ENCODE measurements at places on chromosomes 4 and X. TPM values are rescaled to one million over a fixed set of nuclear protein-coding genes. Genes with fewer than 3 reads are reported as not detected.

APLN gene
- total RNA-seq, result 0.11 TPM

GABRQ gene
- not detected for total RNA-seq

- no peak for DNase-seq
These were observed 202.5 kb upstream of the MAMLD1 start for GRCh38 chrX:150160656-150161055.

GRCh38 chr4:91758487-91758886 lies 545.3 kb upstream of the GRID2 start:
- no peak for DNase-seq

- no peak for DNase-seq
These were observed 685.5 kb downstream of the KCTD8 start for GRCh38 chr4:43763029-43763610.

DNA sequence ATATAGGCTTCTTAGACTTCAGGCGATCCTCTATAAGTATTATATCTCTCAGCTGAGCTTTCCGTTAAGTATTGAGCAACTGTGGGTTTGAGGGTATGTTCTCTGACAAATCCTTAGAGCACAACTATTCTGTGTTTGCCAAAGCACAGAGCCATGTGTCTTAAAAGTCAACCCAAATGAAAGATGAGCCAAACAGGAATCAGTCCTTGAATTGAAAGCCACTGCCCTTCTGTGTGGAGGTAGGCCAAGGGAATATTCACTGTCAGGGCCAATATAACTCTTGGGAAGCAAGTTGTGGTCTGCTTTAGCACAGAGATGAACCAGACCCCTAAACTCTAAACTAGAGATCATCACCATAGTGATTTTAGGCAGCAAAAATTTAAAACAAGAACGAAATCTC lies 164.0 kb downstream of the STAG2 start:
- no peak for DNase-seq

DNA sequence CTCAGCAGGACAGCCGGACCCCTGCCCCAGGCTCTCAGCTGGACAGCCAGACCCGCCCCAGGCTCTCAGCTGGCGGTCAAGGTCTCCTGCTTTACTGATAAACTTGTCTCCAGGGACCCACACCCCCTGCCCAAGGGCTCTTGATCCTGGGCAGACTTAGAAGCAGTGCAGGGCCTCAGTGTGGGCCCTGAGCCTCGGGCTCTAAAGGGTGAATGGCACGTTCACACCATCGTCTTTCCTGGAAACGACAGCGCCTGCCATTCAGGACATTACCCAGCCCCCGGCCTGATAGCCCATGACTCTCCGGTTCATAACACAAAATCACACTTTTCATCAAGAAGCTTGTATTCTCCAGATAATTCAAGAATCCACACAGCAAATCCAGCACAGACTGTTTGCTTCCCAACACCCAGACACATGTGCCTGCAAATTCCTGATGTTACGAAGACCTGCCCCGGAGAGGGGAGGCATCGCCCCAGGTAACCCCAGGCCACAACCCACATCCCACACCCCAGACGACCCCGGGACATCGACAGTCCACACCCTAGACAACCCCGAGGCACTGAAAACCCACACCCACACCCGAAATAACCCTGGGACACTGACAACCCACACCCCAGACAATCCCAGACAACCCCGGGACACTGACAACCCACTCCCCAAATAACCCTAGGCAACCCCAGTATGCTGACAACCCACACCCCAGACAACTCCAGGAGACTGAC lies 136.8 kb downstream of the FAM53A start:
- no peak for DNase-seq

- no peak for DNase-seq
These were observed 78.2 kb upstream of the TET2 start for GRCh38 chr4:105068516-105068915.

DCAF8L2 gene
- not detected for total RNA-seq

QRFPR gene
- total RNA-seq, result not detected

- DNase-seq, result no peak
These were observed 289.0 kb downstream of the STIM2 start for GRCh38 chr4:27149541-27150212.

UGT2B11 gene
- not detected for total RNA-seq

- no peak for DNase-seq
These were observed 1.7 kb downstream of the IL13RA1 start for GRCh38 chrX:118729042-118729652.

PABPC5 gene
- not detected for total RNA-seq

- no peak for DNase-seq
These were observed 342.9 kb downstream of the MAGEB5 start for GRCh38 chrX:26558719-26559386.

DNA sequence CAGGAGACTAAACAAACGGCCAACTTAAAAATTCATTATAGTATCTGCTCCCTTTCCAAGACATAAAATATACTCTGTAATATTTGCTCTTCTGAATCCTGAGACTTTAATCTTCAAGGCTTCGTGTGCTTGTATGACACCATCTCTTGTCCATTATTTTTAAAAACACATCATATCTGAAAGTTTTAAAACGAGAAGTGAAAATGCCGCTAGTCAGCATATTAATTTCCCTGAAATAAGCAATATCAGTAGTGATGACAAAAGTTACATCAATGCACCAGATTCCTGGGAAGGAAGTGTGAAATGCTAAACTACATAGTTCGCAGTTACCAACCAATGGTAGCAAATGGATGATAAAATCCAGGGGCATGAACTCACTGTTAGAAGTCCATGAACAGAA lies 66.8 kb upstream of the EXOC1L start:
- DNase-seq, result no peak

DNA sequence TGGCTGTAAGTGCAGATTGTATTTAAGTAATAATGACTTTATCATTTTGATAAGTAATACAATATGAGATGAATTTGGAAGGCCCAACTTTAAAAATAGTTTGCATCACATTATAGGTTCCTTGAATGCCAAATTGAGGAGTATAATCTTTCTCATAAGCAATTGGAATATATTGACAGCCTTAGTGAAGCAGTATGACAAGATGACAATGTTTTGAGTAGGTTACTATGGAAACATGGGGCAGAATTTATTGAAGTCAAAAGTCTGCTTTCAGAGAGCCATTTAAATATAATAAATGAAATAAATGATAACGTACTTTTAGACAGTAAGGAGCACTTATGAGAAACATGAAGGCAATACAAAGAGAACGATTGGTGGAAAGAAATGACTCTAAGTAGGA lies 776.4 kb downstream of the TECRL start:
- no peak for DNase-seq

KLHL8 gene
- total RNA-seq, result 16.4 TPM

GRCh38 chr4:138439143-138439581 lies 197.0 kb upstream of the SLC7A11 start:
- DNase-seq, result no peak

CXCL8 gene
- 3.9 TPM for total RNA-seq

PABPC1L2A gene
- not detected for total RNA-seq

- no peak for DNase-seq
These were observed 3.5 kb upstream of the RNF212 start for GRCh38 chr4:1116838-1117237.

SH3D19 gene
- 0.61 TPM for total RNA-seq

GRCh38 chr4:1250527-1250812 lies 1.5 kb upstream of the CTBP1 start:
- DNase-seq, result no peak

- DNase-seq, result no peak
These were observed 166.8 kb downstream of the BMPR1B start for GRCh38 chr4:94924566-94924965.

GRCh38 chr4:39103291-39103690 lies 41.3 kb downstream of the KLHL5 start:
- no peak for DNase-seq

GRCh38 chr4:19375136-19375804 lies 876.4 kb upstream of the SLIT2 start:
- no peak for DNase-seq

DRP2 gene
- 0.42 TPM for total RNA-seq

MAGEB10 gene
- not detected for total RNA-seq

- DNase-seq, result no peak
These were observed 37.2 kb upstream of the FAM9B start for GRCh38 chrX:9071031-9071650.

MRFAP1L1 gene
- total RNA-seq, result 47.0 TPM

- no peak for DNase-seq
These were observed 37.6 kb downstream of the CASK start for GRCh38 chrX:41885724-41886123.

DNA sequence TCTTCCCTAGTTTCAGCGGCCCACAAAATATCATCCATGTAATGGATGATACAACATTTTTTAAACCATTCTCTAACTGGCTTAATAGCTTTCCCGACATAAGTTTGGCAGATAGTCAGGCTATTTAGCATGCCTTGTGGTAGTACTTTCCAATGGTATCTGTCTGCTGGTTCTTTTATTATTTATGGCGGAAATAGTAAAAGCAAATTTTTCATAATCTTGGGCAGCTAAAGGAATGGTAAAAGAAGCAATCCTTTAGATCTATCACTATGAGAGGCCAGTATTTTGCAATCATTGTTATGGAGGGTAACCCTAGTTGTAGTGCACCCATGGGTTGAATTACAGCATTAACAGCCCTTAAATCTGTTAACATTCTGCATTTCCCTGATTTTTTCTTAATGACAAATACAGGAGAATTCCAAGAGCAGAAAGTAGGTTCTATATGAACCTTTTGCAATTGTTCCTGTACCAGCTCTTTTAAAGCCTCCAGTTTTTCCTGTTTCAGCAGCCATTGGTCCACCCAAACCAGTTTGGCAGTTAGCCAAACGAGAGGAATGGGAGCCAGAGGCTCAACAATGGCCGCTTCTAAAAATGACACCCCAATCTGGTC lies 14.3 kb upstream of the HSD17B11 start:
- no peak for DNase-seq

LRCH2 gene
- not detected for total RNA-seq

DNA sequence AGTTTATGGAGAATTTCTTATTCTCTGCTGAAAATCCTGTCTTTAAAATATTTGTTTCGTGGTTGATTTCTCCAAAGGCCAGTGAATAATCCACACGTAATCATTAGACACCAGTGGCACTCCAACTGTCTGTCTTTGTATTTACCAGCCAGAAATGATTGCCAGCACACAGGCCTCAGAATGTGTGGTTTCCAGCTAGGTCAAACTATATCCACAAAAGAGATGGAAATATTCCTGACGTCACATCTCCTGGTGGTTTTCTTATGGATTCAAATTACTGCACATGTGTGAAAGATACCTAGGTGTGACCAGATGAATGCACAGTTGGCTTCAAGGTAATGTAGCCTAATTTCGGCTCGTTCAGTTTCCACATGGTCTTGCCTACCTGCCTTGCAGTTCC lies 27.2 kb upstream of the TENM3 start:
- DNase-seq, result no peak

SPINK2 gene
- total RNA-seq, result not detected

- no peak for DNase-seq
These were observed 50.5 kb downstream of the GPR174 start for GRCh38 chrX:79195027-79195426.
